ENCODE measurements at places on chromosomes 4 and X.
A peak's percentile ranks its signal among the peaks of the same experiment; 100 is the strongest.

GRCh38 chrX:122092360-122092759 lies 1045.0 kb downstream of the GLUD2 start:
- DNase-seq = no peak

GRCh38 chr4:12472087-12472486 lies 1012.1 kb downstream of the RAB28 start:
- DNase-seq = no peak

GRCh38 chr4:6548201-6548881 lies 26.6 kb upstream of the MAN2B2 start:
- DNase-seq = peak; percentile 19

DNA sequence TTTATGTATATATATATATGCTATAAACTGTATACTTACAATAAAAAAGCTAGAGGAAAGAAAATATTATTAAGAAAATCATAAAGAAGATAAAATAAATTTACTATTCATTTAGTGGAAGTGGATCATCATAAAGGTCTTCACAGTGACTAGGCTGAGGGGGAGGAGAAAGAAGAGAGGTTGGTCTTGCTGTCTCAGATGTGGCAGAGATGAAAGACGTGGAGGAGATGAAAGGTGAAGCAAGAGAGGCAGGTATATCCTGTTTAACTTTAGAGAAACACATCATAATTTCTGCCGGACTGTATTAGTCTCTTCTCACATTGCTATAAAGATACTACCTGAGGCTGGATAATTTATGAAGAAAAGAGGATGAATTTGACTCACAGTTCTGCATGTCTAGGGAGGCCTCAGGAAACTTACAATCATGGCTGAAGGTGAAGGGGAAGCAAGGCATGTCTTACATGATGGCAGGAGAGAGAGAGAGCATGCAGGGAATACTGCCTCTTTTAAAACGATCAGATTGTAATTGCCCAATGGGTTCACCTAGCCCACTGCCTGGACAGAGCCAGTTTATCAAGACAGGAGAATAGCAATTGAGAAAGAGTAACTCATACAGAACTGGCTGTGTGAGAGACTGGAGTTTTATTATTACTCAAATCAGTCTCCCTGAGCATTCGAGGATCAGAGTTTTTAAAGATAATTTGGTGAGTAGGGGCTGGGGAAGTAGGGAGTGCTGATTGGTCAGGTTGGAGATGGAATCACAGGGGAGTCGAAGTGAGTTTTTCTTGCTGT lies 22.1 kb upstream of the RRAGB start:
- DNase-seq = no peak

DNA sequence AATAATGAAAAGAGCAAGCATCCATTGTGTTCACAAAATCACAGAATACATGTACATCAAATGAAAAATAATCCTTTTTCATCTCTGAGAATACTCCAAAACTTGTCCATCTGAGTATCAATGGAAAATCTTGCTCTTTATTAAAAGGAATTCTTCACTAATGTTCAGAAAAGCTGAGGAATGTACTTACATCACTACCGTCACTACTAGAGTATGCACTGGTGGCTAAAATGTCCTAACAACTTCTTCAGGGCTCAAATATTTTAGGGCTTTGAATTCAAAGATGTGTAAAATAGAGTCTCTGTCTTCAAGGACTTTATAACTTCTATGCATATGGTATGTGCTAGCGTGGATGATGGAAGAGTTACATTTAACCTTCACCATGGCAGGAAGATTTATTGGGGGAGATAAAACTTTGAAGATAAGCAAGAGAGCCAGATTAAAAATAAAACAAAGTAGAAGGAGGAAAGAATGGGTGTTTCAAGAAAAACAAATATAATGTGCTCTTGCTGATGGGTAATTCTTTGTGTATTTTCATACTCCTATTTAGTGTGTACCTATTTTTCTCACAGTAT lies 55.1 kb downstream of the DMD start:
- no peak for DNase-seq

All from activated CD4-positive, alpha-beta T cell treated with anti-CD3 and anti-CD28 coated beads, Interleukin-2, Interleukin-6, amounts not matched to agents 100 ng/mL and 50 ng/mL, durations not matched to agents 16 hours and 8 hours (primary cell).